ENCODE measurements at places on chromosomes 13 and 19.

- no peak for DNase-seq
Observed at GRCh38 chr13:71634182-71634581, 232.8 kb downstream of the DACH1 start.

DNA sequence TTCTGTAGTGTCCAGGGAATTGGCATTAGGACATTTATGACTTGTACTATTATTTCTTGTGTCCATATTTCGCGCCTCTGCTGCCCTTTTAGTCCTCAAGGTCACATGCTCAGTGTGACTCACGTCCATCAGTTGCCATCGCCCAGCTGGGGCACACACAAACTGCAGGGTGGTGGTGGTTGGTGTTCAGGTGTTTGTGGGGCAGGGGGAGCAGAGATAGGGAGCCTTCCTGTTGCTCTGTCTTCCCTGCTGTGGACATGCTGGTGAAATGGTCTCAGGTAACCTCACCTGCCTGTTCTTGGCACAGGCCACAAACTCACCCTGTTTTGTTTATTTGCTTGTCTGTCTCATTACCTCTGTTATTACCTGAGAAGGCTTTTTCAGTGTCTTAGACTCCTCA is 22.4 kb downstream of the PRR12 start:
- DNase-seq = no peak

- DNase-seq = peak; percentile 46
Observed at GRCh38 chr19:47436712-47437401, 17.5 kb upstream of the MEIS3 start.

DNA sequence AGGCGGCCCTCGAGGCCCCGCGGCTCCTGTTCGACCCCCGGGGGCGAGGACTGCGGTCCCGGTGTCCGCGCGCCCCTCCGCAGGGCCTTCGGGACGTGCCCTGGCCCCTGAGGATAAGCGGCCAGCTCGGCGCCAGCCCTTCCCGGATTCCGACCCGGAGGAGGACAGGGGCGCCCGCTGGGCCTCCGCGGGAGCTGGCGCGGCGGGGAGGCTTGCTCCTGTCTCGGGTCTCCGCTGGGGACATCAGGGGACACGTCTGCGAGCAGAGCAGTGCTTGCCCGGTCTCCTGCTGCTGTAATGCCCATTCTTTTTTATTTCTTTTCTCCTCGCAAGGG is 829 bp downstream of the B3GLCT start:
- DNase-seq = no peak

- DNase-seq = no peak
Observed at GRCh38 chr13:98366443-98366842, 189.4 kb upstream of the RNF113B start.

- DNase-seq = no peak
Observed at GRCh38 chr13:113972451-113973217, 1.2 kb downstream of the C13orf46 start.

- DNase-seq = peak; percentile 97
Observed at GRCh38 chr13:46296921-46297320, 85.2 kb downstream of the LRRC63 start.

DNA sequence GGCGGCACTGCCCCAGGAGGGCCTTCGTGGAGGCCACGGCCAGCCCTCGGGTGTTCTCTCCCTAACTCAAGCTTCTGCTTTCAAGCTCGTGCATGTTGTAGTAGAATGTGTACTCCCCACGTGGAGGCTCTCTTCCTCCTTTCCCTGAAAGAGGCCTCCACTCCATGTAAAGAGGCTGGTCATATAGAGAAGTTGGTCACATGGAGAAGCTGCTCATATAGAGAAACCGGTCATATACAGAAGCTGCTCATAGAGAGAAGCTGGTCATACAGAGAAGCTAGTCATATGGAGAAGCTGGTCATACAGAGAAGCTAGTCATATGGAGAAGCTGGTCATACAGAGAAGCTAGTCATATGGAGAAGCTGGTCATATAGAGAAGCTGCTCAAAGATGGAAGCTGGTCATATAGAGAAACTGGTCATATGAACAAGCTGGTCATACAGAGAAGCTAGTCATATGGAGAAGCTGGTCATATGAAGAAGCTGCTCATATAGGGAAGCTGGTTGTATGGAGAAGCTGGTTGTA is 152.5 kb downstream of the COL4A1 start:
- DNase-seq = no peak

- DNase-seq = no peak
Observed at GRCh38 chr13:31485651-31486051, 253.7 kb upstream of the RXFP2 start.

DNA sequence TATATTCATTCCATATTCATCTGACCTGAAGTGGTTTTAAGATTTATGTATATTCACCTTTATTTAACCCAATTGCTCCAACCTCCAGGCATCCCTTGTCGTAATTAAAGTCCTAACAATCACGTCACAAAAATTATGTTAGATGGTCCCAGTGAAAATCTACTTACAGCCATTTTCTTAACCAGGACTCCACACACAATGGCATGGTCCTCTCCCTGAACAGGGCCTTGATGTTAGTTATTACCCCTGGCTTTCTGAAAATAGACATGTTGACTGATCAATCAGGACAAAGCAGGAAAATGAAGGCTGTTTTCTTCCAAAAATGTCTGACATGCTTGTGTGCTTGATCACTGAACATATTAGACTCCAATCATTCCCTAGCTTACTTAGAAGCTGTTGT is 542.7 kb upstream of the SLITRK5 start:
- no peak for DNase-seq

GRCh38 chr19:799076-799881 is 2.0 kb downstream of the PTBP1 start:
- DNase-seq = no peak

- DNase-seq = peak; percentile 20
Observed at GRCh38 chr19:50703915-50704796, 15.4 kb downstream of the SHANK1 start.

GRCh38 chr19:36891768-36892357 is 24.2 kb downstream of the ZNF829 start:
- no peak for DNase-seq

DNA sequence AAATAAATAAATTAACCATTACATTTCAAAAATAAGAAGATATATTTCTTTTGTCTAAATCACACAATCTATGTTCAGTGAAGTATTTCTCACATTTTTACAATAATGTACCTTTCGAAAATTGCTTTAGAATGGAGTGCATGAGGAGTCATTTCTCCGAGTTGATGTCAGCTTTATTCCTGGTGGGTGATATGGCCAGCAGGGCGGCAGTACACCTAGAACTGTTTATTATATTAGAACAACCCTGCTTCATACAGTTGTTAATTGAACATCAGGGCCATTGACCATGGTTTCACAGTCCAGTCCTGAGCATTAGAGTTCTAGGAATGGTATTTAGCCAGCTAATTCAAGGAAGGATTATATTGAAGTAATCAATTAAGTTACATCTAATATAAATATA is 696.3 kb upstream of the SLC10A2 start:
- DNase-seq = no peak

DNA sequence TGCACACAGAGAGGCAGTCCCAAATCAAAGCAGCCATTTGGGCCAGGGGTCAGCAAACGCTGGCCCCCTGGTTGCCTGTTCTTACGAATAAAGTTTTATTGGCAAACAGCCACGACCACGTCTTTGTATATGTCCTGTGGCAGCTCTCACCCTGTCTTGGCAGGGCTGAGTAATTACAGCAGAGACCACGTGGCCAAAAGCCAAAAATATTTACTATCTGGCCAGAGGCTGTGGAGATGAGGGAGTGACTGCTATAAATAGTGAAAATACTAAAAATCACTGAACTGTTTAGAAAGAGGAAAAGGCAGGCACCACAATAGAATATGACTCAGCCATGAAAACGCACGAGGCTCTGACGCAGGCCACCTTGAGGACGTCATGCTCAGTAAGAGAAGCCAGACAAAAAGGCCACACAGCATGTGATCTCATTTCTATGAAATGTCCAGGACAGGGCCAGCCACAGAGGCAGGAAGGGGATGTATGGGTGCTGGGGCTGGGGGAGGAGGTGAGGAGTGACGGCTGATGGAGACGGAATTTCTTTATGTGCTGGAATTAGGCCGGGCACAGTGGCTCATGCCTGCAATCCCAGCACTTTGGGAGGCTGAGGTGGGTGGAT is 29.4 kb downstream of the SMIM24 start:
- DNase-seq = peak; percentile 81

DNA sequence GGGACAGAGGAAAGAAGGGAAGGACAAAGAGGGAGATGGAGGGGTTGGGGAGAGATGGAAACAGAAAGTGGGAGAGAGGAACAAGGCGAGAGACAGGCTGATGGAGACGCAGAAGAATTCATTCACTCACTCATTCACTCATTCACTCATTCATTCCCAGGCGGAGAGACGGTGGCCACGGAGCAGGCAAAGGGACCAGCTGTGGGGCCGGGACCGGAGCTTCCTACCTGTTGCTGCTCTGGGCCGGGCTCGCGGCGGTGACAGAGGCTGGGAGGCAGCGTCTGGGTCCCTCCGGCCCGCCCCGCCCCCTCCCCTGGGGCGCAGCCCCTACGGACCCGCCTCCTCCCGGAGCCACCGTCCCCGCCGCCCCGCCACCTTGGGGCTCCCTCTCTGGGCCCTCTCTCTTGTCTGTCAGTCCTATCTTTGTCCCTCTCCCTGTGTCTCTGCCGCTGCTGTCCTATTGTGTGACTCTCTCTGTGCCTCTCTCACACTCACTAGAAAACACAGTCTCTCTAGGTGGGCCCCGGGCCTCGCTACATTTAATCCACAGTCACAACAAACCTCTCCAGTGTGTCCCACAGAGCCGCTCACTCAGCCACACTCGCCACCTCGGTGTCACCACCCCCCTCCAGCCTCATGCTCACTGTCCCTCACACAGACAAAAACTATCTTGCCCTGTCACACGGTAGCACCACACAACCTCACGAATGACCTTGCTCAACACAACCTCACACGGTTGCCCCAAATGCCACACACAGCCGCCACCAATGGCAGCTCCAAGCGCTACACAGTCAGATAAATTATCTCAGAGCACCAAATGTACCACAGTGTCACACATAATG is at the start of gene GNG8:
TSS of gene GNG8 (minus strand) at position 283 of the 842 bp plus-strand sequence. CDS start 1,520 bp downstream, outside the sequence.
- no peak for DNase-seq

GRCh38 chr19:1214862-1215731 is 9.5 kb downstream of the STK11 start:
- no peak for DNase-seq

- DNase-seq = no peak
Observed at GRCh38 chr19:8064911-8065874, 12.6 kb downstream of the CCL25 start.

GRCh38 chr19:48603449-48603848 is 3.1 kb upstream of the SPACA4 start:
- no peak for DNase-seq

DNA sequence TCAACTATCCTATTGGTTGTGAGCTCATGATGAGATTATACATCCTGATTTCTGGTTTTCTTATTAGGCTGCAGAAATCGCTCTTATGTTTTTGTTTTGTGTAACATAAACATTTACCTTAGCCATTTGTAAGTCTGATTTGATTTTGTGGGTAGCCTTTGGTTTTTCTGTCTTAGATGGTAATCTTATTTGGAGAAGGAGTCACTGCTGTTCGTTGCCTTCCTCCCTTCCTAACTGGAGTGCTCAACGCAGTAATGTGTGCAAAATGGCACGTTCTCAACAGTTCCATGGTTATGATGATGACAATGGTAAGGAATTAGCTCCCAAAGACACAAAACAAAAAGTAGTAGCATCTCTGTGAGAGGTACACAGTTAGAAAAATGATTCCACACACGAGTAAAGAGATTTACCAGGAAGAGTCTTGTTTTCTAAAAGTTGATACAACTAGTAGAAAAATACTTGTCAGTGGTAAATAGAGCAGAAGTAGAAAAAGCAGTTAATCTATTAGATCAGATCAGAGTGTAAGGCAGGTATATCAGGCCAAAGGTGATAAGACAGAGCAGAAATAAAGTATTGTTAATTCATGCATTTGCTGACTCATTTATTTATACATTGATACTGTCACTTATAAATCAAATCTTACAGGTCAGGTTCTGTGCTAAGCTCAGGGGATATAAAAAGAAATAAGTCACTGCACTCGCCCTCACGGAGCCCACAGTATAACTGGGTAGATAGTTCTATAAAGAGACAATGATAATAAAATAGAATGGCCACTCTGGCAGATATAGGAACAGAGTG is 270.0 kb downstream of the NALCN start:
- no peak for DNase-seq

DNA sequence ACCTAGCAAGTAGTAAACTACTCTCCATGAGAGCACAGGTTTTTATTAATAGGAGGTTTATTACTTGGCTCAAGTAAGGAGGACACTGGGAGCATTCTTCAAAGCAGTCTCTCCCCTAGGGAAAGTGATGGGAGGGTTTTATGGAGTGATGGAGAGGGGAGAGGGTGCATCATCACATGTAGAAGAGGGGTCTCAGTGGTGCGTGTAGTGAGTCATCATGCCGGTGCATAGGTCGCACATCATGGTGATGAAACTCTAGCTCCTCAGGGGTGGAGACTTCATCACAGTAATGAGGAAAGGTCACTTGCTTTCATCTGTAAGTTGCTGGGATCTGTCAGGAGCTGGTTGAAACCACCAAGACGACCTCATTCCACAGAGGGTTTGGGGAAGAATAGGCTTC is 210.8 kb upstream of the UBL3 start:
- no peak for DNase-seq

DNA sequence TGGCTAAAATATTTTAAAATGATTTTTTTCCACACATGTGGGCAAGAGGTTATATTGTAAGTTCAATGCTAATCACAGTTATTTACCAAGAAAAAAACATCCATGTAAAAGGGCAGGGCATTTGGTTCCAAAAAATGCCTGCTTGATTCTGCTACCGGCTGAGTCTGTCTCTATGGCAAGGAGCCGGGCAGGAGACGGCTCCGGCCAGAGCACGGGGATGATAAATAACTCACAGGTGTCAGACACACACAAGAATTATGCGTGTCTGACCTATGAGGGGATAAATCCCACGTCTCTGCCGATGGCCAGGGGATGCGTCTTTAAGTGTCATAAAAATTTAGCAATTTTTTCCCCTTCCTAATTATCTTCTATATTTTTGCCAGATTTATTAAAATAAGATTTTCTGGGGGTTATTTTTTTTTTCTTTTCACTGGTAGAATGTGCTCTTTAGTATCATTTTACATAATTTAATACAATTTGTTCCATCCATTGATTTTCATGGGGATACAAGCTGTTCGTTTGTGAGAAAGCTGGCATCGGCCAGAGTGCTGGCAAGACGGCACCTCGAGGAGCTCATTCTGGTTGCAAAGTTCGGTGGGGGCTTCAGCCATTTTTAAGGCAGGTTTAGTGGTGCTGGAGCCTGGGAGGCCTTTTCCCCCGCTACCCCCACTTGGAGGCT is 253.9 kb downstream of the ZNF536 start:
- no peak for DNase-seq

DNA sequence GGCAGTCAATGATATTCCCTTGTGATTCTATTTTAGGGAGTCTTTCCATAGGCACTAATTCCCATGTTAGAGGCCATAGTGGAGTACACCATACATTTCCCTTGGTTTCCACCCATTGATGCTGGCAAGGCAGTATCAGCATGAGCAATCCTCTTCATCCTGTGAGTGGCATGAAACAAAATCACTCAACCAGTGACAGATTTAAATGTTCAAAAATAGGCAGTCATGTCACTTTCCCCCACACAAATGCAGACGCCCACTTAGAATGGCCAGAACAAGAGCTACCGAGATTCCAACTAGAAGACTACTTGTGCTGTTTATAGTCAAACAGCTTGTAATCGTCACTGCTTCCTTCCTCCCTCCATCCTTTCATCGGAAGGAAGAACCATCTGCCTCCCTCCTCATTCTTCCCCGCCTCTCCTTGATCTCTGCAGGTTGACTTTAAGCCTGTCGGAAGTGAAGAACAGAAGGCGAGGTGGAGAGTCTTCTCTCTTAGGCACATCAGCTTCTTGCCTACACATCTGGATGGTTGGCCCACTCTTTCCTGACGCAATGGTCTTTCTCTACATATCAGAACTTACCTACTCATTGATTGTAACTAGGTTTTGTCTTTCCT is 22.6 kb downstream of the RASL11A start:
- no peak for DNase-seq

Data from NCI-H460 (cell line).